GM23248 (cell line): ENCODE measurements at places on chromosomes 11 and 22. TPM values are rescaled to one million over a fixed set of nuclear protein-coding genes. Genes with fewer than 3 reads are reported as not detected.

GRCh38 chr11:16896729-16897469, 117.3 kb downstream of the PLEKHA7 start:
- H3K27ac ChIP-seq: no peak overlapping the region
- no peaks in the 10 kb centered on the region for H3K4me1 ChIP-seq
- no peak for DNase-seq
- 0 out of 2 replicates have a peak, but pooled peaks cover 9% of the 10 kb centered on the region for H3K27me3 ChIP-seq
- no peaks in the 10 kb centered on the region for H3K36me3 ChIP-seq

GRCh38 chr22:42930810-42931420, 73.8 kb upstream of the ARFGAP3 start:
- no peaks in the 10 kb centered on the region for H3K27me3 ChIP-seq
- no peaks in the 10 kb centered on the region for H3K36me3 ChIP-seq
- H3K27ac ChIP-seq: peak overlapping the region; percentile 99
- H3K4me3 ChIP-seq: peak overlapping the region; percentile 53
- H3K4me1 ChIP-seq: peaks cover 61% of the 10 kb centered on the region

DNA sequence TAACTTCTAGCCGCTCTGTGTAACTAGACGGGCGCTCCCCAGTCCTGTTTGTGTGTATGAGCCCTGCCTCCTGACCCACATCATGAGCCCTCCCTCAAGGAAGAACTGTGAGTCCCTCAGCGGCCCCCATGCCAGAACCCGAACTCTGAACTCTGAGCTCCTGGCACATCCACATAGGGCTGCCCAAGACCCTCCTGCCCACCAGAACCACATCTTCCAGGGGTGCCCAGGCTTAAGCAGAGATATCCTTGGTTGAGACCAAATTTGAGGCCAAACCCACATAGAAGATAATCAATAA, 3.0 kb downstream of the TRIM29 start:
- H3K27ac ChIP-seq: no peak overlapping the region
- H3K4me1 ChIP-seq: no peaks in the 10 kb centered on the region

Gene OVCH2
- not detected in 2 replicates for total RNA-seq

Gene ARVCF
- total RNA-seq: 4.0 and 7.5 TPM in 2 replicates

Gene HNRNPUL2
- 2.9 and 5.0 TPM in 2 replicates for total RNA-seq

- DNase-seq: no peak
- no peaks in the 10 kb centered on the region for H3K4me1 ChIP-seq
- H3K4me3 ChIP-seq: no peak overlapping the region
- H3K27me3 ChIP-seq: 0 out of 2 replicates have a peak, but pooled peaks cover 5% of the 10 kb centered on the region
- no peaks in the 10 kb centered on the region for H3K36me3 ChIP-seq
- no peak overlapping the region for H3K27ac ChIP-seq
Observed at GRCh38 chr11:106879832-106880546, 138.3 kb downstream of the GUCY1A2 start.
